ENCODE measurements at places on chromosomes 7 and 10.

DNA sequence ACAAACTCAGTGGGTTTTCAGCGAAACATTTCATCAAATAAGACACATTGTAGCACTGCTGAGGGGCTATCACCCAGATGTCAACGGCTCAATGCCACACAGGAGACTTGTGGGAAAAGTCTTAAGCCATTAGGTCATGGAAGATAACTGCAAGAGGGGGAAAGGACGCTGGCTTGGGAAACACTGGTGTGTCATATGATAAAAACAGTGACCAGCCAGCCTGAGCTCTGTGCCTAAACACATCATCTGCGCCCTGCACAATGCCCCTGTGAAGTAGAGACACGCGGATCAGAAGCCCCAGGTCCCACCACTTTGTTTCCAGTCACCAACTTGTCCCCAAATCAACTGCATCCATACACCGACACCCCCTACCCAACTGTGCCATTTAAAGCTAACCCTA is 116.7 kb downstream of the TNS3 start:
- no peak for DNase-seq

DNA sequence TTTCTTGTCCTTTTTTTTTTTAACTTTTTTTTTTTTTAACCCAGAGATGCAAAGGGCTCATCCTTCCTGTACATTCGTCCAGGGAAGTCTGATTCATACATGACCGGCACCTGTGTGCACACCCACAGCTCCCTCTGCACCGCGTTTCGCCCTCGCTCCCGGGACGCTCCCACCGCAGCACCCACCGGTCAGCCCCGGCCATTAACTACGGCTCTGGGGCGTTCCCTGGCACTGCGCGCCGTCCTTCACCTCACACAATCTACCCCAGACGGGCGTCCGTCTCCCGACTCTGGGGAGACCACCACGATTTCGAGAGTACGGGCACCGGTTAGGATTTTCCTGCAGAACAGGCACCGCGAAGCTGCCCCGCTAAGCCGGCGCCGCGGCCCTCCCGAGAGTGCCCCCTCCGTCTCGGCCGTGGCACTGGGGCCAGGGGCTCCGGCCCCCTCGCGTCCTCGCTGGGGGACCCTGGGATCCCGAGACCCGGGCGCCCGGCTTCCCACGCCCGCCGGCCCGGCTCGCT is 452 bp downstream of the ATE1 start:
- DNase-seq: peak; percentile 63

DNA sequence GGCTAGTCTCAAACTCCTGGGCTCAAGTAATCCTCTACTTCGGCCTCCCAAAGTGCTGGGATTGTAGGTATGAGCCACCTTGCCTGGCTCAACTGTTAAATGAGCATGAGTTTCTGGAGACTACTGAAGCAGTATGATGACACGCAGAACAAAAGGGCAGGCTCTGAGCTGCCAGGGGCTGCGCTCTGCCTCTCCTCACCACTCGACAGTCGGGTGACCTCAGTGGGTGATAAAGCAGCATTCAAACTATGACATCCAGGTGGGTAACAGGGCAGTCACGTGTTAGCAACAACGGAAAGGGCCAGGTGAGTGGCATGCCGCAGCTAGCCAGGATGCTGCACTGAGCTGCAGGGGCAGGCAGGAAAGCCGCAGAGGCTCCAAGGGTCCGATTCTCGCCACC is 71.5 kb downstream of the CYTH3 start:
- DNase-seq: no peak

GRCh38 chr10:14048930-14049613 is 281.7 kb downstream of the FRMD4A start:
- no peak for DNase-seq

Measured in iris pigment epithelial cell (primary cell).